ENCODE measurements at places on chromosomes 6 and 20.

DNA sequence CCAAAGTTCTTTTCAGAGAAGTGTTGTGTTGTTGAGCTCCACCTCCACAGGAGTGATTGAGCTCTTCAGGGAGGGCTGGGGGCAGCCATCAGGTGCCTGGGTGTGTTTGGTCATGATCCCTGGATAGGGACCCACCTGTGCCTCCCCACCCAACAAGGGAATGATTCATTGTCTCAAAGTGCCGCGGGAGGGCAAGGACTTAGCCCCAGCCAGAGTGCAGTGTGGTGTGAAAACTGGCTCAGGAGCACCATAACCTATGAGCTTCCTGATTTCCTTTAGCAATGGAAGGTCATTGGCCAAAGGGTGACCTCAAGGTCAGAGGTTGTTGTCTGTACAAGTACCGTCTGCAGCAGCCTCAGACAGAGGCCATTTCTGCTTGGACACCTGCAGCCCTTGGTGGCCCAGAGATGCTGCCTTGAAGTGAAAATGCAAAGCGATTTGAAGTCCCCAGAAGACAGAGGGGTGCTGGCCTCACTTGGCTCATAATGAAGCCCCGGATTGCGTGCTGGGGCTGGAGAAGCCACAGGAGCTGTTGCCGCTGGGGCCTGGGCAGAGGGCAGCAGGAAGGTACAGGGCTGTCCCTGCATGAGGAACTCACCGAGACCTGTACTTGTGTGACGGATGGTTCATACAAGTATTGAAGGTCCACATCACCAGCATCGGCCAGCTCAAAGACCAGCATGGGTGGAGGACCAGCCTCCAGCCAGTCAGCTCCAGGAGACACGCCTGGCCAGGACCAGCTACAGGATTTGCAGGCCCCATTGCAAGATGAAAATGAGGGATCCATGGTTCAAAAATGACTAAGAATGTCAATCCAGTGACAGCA lies 100.6 kb upstream of the DUSP22 start:
- no peak for DNase-seq

- no peak for DNase-seq
These were observed 94.5 kb upstream of the F13A1 start for GRCh38 chr6:6414931-6415330.

DNA sequence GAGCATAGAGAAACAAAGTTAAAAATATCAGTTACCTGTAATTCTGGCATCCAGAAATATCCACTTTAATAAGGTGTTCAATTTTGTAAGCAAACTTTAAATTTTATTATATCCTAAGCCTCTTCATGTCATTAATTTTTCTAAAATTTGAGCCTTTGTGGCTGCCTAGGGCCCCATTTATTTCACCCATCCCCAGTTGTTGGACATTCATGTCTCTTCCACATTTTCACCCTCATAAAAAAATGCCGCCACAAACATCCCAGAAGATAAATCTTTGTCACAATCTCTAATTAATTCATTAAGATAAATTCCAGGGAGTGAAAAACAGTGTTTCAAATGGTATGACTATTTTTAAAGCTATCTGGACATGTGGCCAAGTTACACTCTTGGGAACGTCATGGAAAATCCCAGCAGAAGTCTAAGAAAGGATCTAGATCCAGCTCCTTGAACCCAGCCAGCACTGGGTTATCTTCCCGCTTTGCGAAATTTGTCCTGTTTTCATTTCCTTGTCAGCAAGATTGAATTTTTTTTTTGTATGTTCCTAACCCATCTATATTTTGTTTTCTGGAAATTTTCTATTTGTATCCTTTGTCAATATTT lies 97.2 kb downstream of the TMEM242 start:
- no peak for DNase-seq

DNA sequence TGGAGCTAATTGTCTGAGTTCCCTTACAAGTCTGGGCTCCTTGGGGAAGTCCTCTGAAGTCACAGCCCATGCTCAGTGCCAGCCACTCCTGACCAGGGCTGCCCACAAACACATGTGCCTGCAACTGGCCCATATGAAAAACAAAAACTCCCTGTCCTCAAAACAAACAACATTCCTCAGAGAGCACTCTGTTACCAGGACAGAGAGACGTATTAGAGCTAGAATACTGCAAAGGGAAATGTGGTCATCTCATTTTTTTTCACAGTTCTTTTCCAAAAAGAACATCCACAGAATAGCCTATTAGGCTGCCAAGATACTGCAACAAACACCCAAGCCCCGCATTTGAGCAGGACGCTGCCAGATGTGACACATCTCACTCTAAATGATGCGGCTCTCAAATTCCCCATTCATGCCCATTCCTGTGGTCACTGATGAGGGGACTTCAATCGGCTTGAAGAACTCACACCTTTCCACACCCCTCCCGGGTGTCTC lies 71.1 kb downstream of the SLC22A23 start:
- DNase-seq = no peak

- DNase-seq = no peak
These were observed 235 bp downstream of the MAP7 start for GRCh38 chr6:136550045-136550329.

GRCh38 chr20:50354721-50355589 lies 155.2 kb upstream of the PTPN1 start:
- DNase-seq = no peak

- no peak for DNase-seq
These were observed 65.1 kb downstream of the CGA start for GRCh38 chr6:87029711-87030314.

- no peak for DNase-seq
These were observed 133.6 kb downstream of the SYNE1 start for GRCh38 chr6:152503546-152503945.

- peak; percentile 76 for DNase-seq
These were observed 93.8 kb upstream of the MAP7 start for GRCh38 chr6:136643850-136644596.

DNA sequence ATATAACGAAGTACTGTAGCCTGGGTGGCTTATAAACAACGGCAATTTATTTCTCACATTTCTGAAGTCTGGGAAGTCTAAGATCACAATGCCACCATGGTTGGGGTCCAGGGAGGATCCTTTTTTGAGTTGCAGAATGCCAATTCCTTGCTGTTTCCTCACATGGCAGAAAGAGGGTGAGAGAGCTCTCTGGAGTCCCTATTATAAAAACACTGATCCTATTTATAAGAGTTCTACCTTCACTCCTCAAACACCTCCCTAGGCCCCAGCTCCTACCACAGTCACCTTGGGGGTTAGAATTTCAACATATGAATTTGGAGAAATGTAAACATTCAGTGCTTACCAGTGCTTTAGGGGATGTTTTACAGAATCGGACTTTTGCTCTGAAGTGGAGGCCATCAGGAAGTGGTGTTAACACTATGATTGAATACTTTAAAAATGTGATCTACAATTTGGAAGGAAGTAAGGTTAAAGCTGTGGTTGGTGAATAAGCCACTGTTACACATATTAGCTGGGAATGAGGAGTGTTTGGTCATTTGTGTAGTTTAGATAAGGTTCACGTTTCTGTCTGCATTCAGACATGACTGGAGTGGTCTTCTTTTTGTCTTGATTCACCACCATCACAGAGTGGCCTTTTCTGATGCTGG lies 79.9 kb upstream of the SPTLC3 start:
- no peak for DNase-seq

DNA sequence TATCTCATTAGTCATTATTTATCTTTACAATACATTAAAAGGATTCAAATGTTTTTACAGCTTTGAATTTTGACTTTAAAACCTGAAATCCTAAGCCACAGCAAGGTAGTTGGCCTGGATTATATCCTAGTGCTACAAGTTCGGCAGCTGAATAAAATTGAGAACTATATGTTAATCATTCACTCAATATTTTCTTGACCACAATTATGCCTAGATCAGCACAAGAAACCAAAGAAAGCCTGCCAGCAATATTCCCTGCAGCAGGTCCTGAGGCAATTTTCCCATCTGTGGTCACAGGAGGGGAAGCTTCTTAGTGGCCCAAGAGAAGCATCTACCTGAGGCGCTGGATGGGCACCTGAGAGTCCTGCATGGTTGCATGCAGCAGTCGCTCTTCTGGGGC lies 183.5 kb downstream of the GMDS start:
- no peak for DNase-seq

- DNase-seq = no peak
These were observed 4.8 kb downstream of the TBPL1 start for GRCh38 chr6:133957780-133958242.
